ENCODE measurements at places on chromosomes 12 and 14.

- no peak for DNase-seq
These were observed 13.5 kb downstream of the AMDHD1 start for GRCh38 chr12:95956557-95957145.

DNA sequence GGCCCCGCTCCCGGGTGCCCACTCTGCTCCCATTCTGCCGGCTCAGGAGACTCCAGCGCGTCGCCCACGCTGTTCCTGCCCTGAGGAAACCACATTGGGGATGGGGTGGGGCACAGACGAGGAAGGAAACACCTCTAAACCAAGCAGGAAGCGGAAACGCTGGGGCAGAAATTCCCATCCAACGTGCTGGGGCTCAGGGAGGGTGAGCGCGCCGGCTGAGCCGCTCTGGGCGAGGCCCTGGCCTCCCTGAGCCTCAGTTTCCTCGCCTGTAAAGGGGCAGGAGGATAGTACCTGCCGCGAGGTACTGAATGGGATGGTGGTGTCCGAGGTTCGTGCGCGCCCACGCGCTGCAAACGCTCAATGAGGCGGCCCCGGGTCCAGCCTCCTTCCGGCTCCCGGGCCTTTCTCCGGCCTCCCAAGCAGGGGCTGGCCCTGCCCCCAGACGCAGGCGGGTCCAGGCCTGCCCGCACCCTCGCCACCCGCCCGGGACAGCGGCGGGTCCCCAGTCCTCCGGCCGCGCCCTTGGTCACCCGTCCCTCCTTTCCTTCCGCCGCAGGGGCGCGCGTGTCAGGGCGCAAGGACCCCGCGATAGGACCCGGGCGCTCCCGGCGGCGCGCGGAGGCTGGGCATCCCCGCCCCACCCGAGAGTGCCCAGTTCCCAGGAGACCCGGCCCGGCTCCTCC, 673 bp downstream of the BEGAIN start:
- DNase-seq: no peak

DNA sequence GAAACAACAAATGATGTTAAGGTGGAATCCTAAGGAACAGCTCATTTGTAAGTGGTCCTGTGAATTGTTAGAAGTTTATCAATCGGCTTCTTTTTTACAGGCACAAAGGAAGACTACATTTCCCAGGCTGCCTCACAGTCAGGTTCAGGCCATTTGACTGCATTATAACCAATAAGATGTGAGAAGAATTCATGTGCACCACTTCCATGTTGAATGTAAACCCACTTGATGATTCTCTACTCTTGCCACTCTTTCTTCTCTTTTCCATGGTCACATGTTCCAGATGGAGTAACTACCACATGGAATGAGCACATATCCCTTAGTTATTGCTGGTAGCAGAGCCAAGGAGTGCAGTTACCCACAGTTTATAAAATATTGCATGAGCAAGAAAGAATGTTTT, 67.1 kb upstream of the GZMB start:
- no peak for DNase-seq

GRCh38 chr14:96267336-96267735, 11.3 kb downstream of the BDKRB1 start:
- DNase-seq: no peak

- no peak for DNase-seq
These were observed 232.9 kb downstream of the PCNX1 start for GRCh38 chr14:71140157-71140556.

DNA sequence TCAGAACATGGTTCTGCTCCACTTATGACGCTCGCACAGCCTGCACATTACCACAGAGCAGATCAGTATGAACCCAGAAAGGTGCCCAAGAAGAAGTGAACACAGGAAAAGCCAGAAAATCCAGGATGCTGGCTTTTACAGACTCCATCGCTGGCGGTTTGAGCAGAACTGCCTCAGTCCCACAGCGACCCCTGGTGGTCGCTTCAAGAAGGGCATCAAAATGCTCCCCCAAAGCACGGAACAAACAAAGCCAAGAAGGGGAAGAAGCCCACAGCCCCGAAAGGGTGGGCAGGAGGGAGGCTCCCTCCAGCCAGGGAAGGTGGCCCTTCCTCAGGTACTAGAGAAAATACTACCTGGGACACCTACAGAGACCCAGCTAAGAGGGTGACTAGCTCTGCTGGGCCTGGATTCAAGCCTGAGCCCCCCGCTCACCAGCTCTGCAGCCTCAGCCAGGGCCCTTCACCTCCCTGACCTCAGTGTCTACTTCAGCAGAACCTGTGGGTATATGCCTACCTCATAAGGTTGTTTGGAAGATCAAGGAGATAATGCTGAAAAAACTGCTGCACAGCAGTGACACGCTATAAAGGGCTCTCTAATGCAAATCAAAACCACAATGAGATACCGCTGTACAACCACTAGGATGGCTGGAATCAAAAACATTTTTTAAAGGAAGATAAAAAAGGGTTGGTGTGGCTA, 98.1 kb downstream of the NCOR2 start:
- no peak for DNase-seq

GRCh38 chr12:76545486-76545885, 14.1 kb downstream of the OSBPL8 start:
- DNase-seq: no peak

DNA sequence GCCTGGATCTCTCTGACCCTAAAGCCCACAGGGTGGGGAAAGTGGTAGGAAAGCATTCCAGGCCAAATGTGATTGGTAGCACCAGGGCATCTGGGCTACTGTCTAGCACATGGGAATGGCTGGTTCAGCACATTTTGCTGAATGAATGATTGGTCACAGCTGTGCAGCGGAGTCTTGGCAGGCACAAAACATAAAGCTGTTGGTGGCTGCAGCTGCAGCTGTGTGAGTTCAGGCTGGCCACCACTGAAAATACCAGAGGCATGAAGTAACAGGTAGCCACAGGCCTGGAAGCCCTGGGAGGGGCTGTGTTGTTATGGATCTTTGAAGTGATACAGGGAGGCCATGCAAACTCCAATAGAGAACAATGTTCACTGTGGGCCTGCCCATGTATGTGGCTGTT, 72.7 kb downstream of the MYRFL start:
- DNase-seq: no peak

- DNase-seq: no peak
These were observed 17.5 kb upstream of the ERGIC2 start for GRCh38 chr12:29398495-29398894.

GRCh38 chr12:98198261-98198982, 317.0 kb upstream of the TMPO start:
- no peak for DNase-seq

DNA sequence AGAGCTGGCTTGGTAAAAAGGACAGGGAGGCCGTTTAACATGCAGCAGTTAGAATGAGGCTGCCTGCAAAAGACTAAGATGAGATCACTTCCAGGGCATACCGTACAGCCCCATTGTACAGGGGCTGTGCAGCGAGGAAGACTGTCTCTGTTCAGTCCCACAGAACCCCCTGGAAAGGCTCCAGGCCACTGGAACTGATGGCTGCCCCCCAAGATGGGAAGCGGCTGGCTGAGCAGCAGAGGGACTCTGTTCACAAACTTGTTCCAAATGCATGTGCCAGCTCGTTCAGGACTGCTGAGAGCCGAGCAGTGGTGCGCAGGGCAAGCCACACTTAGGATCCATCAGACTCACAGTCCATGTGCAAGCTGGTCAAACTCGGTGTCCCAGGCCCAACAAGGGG, 82.9 kb downstream of the CHGA start:
- DNase-seq: no peak

- no peak for DNase-seq
These were observed 29.4 kb upstream of the PLEKHG3 start for GRCh38 chr14:64674829-64675228.

DNA sequence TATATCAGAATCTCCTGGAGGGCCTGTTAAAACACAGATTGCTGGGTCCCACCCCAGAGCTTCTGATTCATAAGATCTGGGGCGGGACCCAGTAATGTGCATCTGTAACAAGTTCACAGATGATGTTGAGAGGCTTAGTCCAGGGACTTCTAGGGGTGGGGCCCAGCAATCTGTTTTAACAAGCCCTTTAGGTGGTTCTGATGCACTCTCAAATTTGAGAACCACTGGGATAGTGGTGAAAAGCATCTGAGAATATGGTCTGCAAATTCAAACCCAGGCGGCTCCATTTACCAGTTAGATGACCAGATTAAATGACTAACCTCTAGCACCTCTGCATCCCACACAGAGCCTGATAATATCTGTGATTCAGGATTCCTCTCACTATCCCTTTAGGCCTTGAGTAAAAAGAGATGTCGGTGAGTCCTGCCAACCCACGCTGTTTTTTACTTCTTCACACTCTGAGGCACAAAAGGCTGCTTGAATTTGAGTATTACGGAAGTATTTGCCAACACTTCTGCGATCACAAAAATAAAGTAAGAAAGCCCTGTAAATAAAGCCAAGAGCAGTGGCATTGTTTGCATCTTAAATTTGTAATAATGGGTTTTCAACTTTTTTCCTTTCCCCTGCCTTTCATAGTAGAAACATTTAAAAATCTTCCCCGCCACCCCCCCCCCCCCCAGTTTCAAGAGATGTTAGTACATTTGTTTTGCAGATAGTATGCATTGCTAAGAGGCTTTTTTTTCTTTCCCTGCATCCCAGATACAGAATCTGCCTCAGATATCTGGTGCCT, 1.8 kb upstream of the FRS2 start:
- DNase-seq: no peak

DNA sequence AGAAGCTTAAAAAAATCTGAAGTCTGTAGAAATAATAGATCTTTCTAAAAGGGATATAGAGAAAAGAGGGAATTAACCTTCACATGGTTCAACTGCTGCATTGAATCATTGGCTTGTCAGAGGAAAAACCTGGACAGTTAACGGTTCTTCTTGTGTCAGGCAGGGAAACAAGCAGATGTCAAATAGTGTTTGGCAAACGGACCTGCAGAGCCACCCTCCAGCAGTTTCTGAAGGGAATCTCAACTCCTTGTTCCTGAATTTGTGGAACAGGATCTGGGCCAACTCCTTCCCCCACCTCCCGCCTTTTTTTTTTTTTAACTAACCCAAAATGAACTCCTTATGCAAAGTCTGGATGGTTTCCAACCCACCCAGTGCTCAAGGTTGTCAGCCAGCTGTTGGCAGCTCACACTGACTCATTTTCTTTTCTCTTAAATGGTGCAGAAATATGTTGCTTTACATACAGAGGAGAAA, 187.3 kb downstream of the CAND1 start:
- DNase-seq: no peak

GRCh38 chr14:100018054-100018453, 47.2 kb upstream of the EVL start:
- DNase-seq: no peak

GRCh38 chr12:11896417-11896929, 174.3 kb upstream of the BCL2L14 start:
- no peak for DNase-seq

GRCh38 chr14:24858052-24858451, 191.9 kb downstream of the STXBP6 start:
- no peak for DNase-seq

DNA sequence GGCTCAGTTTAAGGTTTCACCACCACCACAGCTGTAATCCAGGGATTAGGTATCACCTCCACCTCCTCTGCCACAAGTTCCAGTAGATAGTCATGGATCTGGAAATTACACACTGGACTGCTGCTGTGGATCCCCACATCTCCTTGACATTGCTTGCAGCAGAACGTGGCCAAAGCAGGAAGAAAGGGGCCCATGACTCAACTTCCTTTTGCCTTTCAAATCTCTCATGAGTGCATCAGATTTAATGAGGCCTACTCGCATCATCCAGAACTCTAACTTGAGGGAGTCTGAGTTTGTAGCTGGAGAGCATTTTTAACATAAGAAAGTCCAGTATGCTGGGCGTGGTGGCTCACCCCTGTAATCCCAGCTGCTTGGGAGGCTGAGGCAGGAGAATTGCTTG, 29.2 kb upstream of the TMED10 start:
- DNase-seq: no peak

DNA sequence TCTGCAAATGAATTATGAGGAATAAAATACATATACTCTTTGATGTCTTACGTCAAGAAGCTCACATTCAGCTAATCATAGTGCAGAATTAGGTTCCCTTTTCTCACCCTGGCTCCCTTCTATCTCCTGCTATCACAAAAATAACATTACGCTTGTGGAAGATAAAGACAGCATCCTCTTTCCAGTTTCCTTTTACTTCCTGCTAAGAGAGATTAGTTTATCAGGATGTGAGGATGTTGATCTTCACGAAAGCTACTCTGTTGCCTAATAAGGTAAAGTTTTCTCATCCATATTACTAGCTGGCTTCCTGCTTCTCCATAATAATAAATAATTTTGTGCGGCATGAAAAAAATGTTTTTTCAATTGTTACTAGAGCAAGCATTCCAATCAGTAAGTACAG, 217.7 kb upstream of the DCN start:
- DNase-seq: no peak

GRCh38 chr12:76708296-76708695, 55.6 kb upstream of the ZDHHC17 start:
- DNase-seq: no peak

DNA sequence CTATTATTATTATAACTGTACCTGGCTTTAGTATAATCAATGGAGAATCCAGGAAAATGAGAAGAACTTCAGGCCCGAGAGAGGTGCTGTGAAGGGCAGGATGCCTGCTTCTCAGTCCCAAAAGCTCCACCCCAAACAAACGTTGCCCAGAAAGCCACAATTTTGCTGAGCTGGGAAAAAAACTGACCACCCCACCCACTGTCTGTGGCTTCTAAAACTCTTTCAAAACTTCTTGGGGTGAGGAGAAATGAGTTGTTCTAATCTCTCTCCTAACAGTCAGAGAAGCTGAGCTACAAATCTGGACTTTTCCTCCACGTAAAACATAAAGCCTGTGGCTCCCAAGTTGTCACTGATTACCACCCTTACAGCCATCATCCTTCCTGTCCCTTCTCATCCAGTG, 13.4 kb downstream of the VDR start:
- no peak for DNase-seq
